ENCODE measurements at places on chromosomes 3 and 15.

DNA sequence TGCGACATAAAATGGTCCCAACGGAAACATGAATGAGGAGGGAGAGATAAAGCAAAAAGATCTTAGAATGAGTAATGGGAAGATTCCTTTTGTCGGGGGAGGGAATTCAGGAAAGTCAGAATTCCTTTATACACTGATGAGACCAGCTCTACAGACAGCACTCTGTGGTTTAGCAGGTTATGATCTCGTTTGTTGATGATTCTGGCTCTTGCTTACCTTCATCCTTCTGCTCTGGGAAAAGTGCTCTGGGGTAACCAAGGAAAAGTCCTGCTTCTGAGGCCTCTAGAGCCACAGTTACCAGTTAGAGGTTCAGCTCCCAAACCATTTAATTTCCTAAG is 150.7 kb upstream of the NR2E3 start:
- no peak for DNase-seq

DNA sequence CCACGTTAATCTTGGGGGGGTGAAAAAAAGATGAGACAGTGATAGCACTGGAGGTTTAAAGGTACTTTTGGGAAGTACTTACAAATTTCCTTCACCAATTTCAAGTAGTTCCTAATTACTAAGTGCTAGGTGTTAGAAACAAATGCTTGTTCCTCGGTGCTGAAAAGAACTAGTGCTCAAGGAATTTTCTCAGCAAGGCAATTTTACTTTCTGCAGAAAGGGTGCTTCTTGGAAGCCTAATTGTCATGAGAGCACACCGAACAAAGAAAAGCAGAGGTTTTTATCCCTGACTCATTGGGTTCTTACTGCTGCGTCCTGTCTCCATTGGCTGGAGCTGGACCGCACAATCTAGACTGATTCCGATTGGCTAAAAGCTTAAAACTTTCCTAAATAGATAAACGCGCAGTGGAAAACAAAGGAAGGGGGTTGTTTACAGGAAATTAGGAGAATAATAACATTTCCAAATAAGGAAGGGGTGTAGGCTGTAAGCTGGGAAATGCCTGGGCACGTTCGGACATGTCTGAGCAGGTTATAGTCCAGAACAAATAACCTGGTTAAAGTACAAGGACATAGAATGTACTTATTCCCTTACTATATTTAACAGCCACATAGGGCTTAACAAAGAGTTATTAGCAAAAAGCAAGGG is 49.6 kb downstream of the CHD2 start:
- no peak for DNase-seq

GRCh38 chr3:138774529-138775253 is 60.0 kb downstream of the PIK3CB start:
- DNase-seq, result peak; percentile 67

DNA sequence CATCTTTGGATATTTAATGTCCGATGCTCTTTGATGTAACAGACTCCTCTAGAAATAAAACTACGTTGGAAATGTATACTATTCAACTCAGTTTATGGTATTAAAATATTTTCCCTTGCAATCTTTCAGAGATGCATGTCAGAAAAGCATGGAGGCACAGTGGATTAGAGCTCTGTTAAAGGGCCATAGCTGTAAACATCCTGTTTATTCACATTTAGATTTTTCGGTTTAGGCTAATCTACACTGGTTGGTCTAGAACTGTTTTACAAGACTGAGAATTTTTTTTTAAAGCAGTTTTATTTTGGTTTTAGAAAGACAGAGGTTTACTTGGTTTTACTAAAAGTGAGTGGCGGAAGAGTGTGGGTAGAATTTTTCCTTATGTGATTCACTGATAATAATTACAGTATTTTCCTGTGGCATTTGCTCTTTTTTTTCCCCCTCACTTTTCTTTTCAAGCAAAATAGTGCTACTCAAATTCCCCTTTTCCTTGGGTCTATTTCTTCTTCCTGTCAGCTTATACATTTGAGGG is 132.1 kb downstream of the IL1RAP start:
- DNase-seq, result no peak

DNA sequence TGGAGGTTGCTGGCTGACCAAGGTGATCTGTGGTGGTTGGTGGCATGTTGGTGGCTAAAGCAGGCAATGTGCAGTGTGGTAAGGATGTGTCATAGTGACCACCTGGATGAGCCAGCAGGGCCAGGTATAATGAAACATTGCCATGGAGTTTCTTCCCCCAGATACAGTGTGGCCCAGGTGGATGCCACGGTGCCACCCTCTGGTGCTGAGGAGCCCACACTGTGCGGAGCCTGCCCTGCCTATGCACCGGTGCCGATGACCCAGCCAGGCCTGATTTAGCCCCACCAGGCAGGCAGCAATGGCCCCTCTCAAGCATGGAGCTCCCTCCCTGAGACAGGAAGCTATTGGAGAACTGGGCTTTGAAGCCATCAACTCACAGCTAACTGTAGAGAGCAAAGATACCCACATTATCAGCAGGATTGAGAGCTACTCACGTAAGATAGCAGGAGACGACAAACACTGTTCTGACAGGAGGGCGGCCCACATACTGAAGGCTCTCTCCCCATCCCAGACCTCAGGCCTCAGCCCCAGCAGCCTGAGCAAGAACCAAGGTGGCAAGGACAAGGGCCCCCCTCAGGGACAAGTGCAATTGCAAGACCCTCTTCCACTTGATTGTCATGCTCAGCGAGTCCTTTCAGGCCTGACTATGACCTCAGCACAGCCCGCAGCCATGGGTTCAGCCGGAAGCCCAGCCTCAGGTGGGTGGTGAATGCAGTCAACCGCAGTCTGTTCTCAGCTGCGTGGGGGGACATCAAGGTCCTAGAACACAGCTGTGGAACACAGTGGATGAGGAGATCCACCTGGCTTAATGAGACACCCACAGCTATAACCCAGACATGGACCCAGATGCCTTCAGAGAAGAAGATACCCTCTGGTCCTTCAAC is 82.8 kb upstream of the CDV3 start:
- DNase-seq, result no peak

- peak; percentile 78 for DNase-seq
Observed at GRCh38 chr3:65871305-65872141, 167.2 kb downstream of the MAGI1 start.

DNA sequence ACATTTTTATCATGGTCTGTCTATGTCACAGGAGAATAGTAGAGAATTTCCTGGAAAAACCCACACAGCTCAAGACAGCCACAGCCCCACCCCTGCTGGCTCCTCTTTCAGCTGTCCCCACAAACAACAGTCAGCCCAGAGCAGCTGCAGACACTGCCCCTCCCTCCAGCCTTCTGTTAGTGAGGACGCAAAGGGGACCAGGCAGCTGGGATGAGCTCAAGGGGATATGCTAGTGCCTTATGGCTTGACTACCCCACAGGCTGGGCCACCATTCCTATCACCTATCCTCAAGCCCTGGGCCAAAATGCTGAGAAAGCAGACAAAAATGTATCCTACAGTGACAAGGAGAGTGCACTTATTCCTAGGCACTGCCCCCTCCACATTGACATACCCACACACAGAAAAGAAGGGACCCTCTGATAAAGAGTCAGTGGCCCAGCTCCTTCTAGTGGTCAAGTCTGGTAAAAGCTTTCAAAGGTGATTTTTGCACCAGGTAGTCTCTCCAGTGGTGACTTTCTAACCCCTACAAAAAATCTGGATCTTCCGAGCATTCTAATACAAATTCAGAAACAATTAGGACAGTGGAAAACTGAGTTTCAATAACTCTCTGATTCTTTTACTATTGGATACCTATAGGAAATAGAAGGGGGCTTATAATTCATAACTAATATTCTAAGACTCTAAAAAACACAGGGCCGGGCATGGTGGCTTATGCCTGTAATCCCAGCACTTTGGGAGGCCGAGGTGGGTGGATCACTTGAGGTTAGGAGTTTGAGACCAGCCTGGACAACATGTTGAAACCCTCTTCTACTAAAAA is 3.0 kb upstream of the MAP1A start:
- peak; percentile 17 for DNase-seq

GRCh38 chr3:28973609-28974008 is 307.3 kb upstream of the RBMS3 start:
- no peak for DNase-seq

DNA sequence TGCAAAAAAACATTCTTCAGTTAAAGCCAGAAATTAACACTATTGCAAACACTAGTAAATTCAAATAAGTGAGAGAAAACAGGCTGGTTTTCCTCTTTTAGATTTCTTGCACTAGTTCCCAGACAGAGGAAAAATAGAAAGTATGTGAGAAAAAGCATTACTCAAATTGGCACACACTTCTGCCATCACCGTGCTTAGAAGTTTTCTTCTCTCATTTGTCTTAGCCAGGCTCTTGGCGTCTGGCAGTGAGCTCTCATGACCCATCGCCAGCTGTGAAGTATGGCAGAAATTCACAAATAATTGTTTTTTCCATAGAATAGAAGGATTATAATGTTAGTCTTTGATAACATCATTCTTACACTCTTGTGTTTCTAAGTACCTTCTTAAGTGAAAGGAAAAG is 515.9 kb downstream of the GBE1 start:
- DNase-seq, result no peak

GRCh38 chr15:77516076-77516475 is 95.4 kb downstream of the HMG20A start:
- no peak for DNase-seq

GRCh38 chr3:8325306-8325705 is 176.3 kb upstream of the LMCD1 start:
- DNase-seq, result no peak
